ENCODE measurements at places on chromosomes 12 and 14.
A peak's percentile ranks its signal among the peaks of the same experiment; 100 is the strongest.

GRCh38 chr14:105325303-105325702 lies 10.8 kb downstream of the PACS2 start:
- no peak for DNase-seq

DNA sequence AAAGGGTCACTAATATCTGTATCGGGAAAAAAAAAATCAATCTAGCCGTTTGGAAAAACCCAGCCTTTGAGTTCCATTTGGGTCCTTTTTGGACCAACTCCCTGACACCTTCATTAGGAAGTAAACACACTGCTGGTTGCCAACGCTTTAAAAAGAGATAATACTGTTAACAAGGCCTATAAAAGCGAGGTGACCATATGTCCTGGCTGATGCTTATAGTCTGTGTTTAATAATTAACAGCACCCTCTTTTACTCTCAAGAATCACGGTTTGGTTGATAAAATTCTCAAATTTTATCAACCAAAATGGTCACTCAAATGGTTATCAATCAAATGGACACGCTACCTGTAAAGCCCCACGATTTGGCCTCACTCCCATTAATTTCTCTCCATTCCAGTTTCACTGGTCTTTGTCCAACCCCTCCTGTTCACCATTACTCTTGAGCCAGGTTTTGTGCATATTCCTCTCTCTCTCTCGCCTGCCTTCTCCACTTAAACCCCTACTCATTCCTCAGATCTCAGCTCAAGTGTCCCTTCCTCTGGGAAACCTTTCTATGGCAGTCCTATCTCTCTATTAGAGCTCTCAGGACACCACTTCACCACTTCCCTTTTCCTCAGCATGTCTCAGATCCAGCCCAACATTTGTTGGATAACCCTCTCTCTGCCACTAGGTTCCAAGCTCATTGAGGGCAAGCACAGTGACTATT lies 9.5 kb downstream of the BTG1 start:
- DNase-seq: no peak

- DNase-seq: peak; percentile 27
Measured at GRCh38 chr12:49347311-49348193, 864 bp downstream of the DNAJC22 start.

- no peak for DNase-seq
Measured at GRCh38 chr12:104738776-104739642, 219.1 kb downstream of the SLC41A2 start.

DNA sequence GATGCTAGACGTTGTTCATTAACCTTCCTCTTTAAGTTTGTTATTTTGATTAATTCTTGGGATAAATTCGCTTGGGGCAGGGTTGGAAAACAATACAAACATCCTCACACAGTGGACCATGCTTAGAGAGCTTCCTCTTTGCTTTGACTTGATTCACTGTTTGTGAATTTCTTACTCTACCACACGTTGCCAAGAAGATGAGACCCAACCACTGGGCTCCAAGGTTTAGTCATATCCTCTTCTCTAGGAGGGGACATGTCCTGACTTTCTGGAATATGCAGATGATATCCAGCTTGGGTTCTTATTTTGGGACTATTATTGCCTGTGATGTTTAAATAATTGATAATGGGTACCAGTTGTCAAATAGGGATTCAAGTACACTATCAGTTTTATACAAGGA lies 428.2 kb downstream of the ATP23 start:
- no peak for DNase-seq

DNA sequence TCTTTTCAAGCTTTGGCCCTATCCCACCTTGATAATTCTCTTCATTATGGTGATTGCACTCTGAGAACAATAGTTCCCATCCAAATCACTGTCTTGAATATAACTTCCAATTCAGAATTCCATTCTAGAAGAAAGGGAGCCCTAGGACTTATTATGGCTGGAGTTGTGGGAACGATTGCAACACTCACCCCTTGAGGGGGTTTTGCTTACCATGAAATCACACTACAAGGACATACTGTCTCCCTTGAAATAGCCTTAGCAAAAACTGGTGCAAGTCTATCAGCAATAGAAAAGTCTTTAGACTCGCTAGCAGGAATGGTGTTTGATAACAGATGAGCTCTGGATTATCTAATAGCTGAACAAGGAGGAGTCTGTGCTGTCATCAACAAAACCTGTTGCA lies 31.4 kb upstream of the OXA1L start:
- DNase-seq: no peak

Measured in inflammatory macrophage treated with lipopolysaccharide for 1 hour (primary cell).